Epithelial cell of proximal tubule (primary cell): ENCODE measurements at places on chromosomes 5 and 9.
A peak's percentile ranks its signal among the peaks of the same experiment; 100 is the strongest.

- DNase-seq: no peak
These were observed 5.8 kb downstream of the NDUFS6 start for GRCh38 chr5:1806974-1807373.

- no peak for DNase-seq
These were observed 106.1 kb downstream of the SH3TC2 start for GRCh38 chr5:148956477-148957385.

DNA sequence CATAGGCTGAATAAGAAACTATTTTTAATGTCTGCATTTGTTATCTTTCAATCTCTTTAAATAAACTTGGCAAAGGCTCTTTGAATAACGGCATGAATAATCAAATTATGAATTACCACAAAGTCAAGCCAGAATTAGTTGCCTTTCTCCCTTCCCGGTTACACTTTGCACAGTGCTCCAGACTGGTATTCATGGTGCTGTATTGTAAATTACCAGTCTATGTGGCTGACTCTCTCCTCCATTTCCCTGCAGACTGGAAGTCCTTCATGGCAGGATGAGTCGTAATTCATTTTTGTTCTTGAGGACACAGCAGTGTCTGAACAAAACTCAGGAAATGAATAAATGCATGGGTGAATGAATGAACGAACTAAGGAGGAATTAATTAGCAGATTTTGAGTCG, 142.9 kb downstream of the GNA14 start:
- DNase-seq: no peak

DNA sequence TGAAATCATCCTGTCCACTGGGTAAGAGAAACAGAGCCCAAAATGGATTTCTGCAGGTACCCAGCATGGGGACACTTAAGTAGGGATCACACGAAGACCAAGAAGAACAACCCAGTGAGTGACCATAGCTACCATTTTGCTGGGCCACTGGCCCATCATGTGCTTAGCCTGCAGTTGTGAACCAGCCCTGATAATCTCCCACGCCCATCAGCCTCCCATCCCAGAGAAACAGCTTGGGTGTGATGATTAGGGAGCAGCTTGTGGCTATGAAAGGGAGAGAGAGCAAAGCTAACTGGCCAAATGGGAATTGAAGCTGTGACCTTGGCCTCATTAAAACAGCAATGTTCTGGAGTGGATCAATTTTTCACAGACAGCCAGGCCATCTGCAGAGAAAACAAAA, 138.5 kb downstream of the SLC24A2 start:
- no peak for DNase-seq

GRCh38 chr5:112931473-112931872, 9.4 kb upstream of the REEP5 start:
- DNase-seq: no peak

DNA sequence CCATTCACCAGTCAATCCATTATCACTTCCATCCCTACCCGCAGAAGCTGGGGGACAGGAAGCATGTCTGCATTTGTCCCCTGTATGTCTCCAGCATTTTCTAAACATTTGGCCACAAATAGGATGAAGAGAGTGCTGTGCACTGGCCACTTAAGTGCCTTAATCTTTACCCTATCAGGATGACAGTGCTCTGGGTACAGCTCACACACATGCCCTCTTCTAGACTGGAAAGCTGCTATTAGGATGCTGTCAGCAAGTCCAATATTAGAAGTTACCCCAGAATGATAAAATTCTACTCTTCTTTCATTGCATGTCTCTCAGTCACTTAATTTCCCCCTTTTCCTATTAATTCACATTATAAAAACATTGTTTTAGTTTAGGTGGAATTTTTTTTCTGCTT, 168.4 kb downstream of the RASEF start:
- DNase-seq: no peak

- DNase-seq: no peak
These were observed 194.7 kb downstream of the DNAH5 start for GRCh38 chr5:13749766-13750165.

DNA sequence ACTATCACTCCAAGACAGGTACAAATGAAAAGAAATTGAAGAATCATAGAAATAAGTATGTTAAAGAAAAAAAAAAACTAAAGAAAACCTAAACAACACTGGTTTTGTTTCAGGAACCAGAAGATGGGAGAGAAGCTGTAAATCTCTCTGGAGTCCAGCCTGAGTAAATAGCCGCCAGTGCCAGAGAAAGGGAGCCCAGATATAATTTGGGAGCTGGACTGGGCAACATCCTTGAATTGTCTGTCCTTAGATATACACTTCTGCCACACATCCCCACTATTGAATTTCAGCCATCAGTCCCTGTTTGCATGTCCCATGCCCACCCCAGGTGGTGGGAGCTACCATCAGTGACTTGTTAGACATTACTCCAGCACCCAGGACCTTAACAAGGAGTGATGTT, 979.6 kb downstream of the DTWD2 start:
- no peak for DNase-seq

DNA sequence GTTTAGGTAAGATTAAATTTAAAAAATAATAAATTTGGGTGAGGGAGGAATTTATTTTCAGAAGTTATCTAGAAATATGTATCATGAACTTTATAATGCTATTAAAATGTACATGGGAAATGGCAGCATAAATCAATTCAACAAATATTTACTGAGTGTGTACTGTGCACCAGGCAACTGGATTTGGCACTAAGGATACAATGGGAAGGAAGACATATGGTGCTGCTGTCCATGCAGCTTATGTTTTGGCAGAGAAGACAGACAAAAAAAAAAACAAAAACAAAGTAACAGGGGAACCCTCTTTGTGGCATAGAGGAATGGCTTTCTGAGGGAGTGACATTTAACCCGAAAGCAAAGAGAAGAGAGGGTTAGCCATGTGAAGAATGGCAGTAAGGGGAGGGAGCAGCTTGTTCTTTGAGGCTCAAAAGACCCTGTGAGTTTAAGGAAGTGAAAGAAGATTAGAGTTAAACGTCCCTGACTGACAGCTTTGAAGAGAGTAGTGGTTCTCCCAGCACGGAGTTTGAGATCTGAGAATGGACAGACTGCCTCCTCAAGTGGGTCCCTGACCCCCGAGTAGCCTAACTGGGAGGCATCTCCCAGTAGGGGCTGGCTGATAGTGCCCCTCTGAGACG, 23.9 kb downstream of the CNTRL start:
- DNase-seq: no peak

DNA sequence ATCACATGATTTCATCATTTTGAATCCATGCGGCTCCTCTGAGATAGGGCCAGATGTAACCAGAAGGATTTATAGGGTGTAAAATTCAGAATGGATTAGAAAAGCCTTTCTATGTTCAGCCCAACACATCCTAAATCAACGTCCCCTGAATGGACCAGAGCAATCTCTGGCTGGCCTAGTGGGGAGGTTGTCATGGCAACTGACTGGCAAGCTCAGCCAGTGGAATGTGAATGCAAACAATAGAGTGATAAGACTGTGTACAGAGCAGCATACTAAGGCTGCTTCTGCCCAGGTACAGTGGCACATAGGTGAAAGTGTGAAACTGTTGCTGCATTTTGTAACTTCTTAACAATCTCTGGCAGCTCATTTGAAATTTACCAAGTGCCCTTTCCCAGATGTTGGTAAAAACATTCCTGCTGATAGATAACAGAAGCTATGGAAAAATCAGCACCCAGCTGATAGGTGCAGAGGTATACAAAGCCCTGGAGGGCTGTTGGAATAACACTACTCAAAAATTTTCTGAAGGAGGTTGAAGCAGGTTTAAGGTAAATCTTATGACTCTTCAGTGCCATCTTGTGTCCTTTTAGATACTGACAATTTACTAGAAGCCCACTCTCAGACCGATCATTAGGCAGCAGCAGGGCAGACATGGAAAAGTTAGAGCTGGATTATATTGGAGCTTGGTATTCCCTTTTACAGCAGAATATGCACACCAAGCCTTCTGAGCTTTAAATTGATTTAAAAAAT, 267.2 kb downstream of the RAB3C start:
- DNase-seq: peak; percentile 6

- DNase-seq: no peak
These were observed 118.5 kb upstream of the FSTL4 start for GRCh38 chr5:133730866-133731265.

DNA sequence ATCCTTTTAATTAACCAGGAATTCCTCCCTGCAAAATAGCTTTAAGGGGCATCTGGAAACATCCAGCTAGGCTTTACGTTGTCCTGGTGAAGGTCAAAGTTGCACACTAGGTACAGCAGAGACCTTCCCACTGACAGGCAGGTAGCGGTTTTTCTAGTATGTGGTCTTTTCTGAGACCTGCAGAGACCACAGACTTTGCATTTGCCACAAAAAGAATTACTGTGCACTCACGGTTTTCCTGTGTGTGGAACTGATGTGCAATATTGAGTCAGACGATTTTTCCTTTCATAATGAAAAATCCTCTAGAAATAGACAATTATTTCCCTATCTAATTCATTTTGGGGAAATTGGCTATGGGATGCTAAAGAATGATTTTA, 417.0 kb upstream of the ADAMTSL1 start:
- no peak for DNase-seq

DNA sequence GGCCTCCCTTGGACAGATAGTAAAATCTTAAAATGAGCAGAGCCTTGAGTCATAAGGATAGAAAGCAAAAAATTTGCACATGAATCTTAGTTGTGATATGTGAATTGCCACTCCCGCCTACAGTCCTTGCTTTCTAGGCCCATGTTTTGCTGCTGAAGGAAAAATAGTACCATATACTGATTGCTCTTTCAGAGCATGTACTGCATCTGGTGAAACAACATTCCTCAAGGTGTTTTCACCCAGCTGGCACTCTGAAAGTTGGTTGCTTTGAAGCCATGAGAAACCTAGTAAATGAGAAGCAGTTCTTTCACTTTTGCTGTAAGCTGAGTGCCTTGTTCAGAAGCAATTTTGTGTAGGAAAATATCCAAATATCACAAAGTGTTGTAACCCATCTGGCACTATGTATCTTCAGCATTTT, 10.3 kb downstream of the CDC37L1 start:
- DNase-seq: no peak

DNA sequence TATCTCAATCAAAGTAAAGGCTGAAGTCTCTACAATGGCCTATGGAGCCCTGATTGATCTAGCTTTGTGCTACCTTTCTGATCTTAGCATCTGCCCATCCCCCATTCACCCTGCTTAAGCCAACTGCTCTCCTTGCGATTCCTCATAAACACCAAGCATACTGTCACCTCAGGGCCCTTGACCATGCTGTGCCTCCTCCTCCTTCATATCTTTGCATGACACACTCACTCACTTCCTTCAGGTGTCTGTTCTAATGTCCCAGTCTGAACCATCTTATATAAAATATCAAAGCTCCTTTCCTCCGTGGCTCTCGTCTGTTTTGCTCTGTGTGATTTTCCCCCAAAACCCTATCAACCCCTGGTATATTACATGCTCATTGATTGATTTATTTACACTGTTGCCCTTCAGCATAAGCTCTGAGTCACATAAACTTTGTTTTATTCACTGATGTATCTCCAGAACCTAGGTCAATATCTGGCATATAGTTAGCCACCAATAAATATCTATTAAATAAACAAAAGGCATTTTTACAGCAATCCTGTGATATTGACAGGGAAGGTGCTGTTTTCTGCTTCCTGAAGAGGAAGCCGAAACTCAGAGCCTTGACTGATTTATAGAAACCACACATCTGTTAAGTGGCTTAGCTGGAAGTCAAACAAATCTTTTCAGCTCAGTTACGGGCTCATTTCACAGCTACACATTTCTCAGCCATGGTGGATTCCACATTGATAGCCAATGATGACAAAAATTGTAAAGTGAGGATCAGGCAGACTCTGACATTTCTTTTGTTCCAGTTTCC, 103.6 kb downstream of the BOD1 start:
- DNase-seq: no peak

DNA sequence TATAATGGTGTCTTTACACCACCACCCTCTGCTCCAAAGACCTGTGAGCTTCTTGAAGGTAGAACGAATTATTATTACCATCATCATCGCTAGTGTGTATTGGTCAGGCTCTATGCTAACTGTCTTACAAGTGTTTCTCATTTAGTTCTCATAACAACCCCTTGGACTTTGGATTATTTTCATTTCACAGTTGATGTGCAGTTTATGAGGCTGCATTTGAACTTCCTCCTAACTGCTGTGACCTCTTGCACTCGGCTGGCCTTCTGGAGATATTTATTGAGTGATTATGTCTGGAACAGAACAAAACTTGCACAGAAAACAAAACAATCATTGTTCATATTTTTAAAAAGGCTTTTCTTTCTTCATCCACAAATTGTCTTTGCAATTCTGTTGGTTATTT, 306.3 kb upstream of the SGCD start:
- no peak for DNase-seq

DNA sequence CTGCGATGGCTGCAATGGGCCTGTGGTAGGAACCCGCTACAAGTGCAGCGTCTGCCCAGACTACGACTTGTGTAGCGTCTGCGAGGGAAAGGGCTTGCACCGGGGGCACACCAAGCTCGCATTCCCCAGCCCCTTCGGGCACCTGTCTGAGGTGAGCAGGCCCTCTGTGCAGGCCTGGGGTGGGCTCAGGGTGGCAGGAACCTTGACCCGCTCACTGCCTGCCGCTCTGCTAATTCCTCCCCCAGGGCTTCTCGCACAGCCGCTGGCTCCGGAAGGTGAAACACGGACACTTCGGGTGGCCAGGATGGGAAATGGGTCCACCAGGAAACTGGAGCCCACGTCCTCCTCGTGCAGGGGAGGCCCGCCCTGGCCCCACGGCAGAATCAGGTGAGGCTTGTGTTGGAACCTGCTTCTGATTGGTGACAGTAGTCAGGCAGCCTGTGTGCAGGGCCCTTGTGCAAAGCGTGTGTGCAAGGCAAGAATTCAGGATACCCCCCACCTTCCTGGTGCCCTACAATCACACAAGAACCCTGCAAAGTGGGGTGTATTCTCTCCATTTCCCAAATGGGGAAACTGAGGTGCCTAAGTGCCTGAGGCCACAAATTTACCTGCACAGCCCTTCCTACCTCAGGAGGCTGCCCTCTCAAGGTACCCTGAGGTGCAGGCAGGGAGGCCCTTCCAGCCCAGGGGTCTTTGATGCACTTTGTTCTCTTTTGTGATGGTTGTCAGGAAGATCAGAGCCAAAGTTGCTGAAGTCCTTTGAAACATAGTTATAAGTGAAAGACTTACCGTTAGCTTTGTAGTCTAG, 3.4 kb downstream of the SQSTM1 start:
- no peak for DNase-seq

- no peak for DNase-seq
These were observed 12.8 kb downstream of the SEMA5A start for GRCh38 chr5:9533096-9533495.

- no peak for DNase-seq
These were observed 70.9 kb upstream of the KLF9 start for GRCh38 chr9:70485273-70485858.

- no peak for DNase-seq
These were observed 97.3 kb upstream of the DMRT1 start for GRCh38 chr9:744046-744712.

DNA sequence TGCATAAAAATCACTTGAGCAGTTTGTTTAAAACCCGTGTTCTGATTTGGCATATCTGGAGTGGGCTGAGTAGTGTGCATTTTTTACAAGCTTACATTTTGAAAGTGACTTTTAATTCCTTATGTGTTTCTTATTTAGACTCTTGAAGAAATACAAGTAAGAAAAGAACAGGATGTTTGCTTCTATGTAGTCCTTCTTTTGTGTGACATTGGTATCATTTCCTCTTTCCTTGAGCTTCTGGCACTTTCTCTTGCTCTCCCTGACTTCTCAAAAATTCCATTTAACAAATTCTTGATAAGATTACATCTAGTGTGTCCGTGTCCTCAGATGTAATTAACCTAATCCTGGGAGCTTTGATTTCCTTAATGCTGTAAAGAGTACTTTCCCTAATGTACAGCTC, 12.5 kb downstream of the GARNL3 start:
- no peak for DNase-seq
